Stimulated activated CD4-positive, alpha-beta T cell treated with anti-CD3 and anti-CD28 coated beads, Interleukin-12 subunit alpha, Interleukin-12 subunit beta, amount 100 ng/mL, for 4 hours (primary cell): ENCODE measurements at places on chromosomes 12 and 14.

GRCh38 chr14:65035049-65035448 is 48.4 kb downstream of the FNTB start:
- DNase-seq, result no peak

DNA sequence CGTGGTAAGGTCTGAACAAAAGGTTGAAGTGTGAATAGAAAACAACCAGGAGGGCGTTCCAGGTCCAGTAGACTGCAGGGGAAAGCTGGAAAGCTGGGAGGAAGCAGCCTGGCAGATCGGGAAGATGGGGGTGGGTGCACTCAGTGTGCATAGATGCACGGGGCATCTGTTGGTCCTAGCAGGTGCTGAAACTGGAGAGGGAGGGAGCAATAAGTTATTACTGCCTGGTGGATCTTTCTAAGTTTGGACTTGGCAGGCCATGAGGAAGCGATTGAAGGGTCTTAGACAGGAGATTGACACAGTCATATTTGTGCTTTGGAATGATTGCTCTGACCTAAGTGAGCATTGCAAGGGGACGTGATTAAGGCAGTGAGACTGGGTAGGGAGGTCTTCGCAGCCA is 194.4 kb downstream of the EFCAB11 start:
- no peak for DNase-seq

DNA sequence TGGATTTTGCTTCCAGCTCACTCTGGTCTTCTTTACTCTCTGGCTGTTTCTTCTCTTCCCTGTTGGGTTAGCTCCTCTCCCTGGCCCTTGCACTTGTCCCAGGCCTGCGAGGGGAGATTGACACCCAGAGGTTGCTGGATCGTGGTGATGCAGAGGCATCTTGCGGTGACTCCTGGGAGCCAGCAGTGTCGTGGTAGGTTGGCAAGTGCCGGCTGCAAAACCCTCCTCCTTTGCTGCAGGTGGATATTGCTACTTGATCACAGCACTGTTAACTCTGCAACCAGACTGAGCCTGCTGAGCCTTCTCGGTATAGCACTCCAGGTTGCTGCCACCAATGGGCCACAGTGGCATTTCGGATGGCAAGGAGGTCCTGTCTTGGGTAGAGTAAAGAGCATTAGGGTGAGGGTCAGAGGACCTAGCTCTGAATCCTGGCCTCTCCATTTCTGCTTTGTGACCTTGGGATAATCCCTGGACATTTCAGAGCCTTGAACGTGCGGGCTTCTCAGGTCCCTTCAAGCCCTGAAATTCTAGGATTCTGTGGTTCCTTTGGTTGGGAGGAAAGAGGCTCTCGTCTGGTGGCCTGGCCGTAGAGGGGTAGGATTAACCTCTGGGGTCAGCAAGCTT is 87.4 kb downstream of the TSPAN9 start:
- DNase-seq, result no peak

GRCh38 chr14:70905301-70905700 is 2.0 kb upstream of the PCNX1 start:
- no peak for DNase-seq

GRCh38 chr12:38053655-38054464 is 262.7 kb upstream of the ALG10B start:
- DNase-seq, result no peak

GRCh38 chr12:52155048-52155868 is 36.6 kb downstream of the KRT80 start:
- no peak for DNase-seq

GRCh38 chr12:105740369-105740768 is 398.4 kb downstream of the NUAK1 start:
- DNase-seq, result no peak
